ENCODE measurements at places on chromosomes 3 and 15. TPM values are rescaled to one million over a fixed set of nuclear protein-coding genes. Genes with fewer than 3 reads are reported as not detected.

LXN gene
- 168 TPM for total RNA-seq

- DNase-seq: peak; percentile 57
- H3K4me3 ChIP-seq: no peak overlapping the region
- no peaks in the 10 kb centered on the region for H3K4me1 ChIP-seq
- no peaks in the 10 kb centered on the region for H3K27me3 ChIP-seq
Observed at GRCh38 chr15:43769584-43770228, 7.1 kb downstream of the ELL3 start.

GRCh38 chr3:143506190-143506589, 342.1 kb downstream of the SLC9A9 start:
- H3K27me3 ChIP-seq: no peaks in the 10 kb centered on the region
- H3K27ac ChIP-seq: no peak overlapping the region
- H3K36me3 ChIP-seq: no peaks in the 10 kb centered on the region
- H3K4me1 ChIP-seq: peaks cover 2% of the 10 kb centered on the region
- DNase-seq: no peak

DNA sequence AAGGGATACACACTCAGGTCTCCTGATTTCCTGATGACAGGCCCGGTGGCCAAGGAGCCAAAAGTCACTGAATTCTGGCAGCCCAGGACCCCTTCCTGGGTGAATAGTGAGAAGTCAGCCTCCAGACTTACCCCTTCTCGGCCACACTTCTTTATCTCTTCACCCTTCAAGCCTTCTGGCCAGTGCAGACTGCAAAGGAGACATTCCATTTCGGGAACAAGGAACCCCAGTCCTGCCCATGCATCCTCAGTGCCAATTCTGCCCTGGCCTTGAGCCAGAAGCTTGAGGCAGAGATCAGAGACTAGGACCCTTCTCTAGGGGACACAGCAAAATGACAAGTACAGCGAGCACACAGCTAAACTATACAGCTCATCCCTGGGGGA, 28.8 kb downstream of the GRAMD2A start:
- no peaks in the 10 kb centered on the region for H3K36me3 ChIP-seq
- H3K4me3 ChIP-seq: no peak overlapping the region
- no peak overlapping the region for H3K27ac ChIP-seq

DNA sequence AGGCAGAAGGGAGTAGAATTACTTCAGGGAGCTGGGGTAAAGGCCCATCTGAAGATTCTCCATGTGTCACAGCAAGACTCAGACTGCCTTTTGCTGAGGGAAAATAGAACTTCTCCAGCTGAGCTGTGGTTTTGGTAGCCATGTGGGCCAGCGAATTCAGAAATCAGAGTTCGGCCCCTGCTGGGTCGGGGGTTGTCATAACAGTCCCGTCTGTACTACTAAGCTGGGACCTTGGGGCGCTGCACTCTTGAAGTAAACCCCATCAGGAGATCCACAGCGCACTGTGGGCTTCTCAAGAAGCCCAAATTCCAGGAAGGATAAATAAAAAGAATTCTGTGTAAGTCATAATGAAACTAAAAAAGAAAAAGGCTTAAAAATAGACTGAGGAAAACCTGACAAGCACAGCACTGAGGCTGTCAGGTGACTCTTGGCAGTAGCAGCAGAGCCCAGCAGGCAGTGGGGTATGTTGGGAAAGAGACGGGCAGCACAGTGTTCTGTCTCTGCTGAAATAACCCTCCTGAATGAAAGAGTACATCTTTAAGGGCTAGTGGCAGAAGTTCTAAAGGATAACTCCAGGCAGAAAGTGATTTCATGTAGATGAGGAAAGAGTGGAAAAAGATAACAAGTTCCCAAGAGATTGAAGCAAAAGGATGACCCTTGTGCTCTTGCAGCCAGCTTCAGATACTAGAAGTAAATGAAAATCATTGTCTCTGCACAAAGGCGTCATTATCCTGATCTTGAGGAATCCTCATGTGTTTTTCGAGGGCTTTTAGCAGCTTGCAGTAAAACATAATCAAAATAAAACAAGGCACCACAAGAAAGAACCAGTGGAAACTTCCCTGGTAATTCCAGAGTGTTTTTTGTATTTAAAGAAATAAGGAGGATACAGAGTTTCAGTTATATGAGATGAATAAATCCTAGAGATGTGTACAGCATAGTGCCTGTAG, 74.5 kb downstream of the RAB7A start:
- H3K4me3 ChIP-seq: no peak overlapping the region
- DNase-seq: no peak
- H3K27me3 ChIP-seq: no peaks in the 10 kb centered on the region

DNA sequence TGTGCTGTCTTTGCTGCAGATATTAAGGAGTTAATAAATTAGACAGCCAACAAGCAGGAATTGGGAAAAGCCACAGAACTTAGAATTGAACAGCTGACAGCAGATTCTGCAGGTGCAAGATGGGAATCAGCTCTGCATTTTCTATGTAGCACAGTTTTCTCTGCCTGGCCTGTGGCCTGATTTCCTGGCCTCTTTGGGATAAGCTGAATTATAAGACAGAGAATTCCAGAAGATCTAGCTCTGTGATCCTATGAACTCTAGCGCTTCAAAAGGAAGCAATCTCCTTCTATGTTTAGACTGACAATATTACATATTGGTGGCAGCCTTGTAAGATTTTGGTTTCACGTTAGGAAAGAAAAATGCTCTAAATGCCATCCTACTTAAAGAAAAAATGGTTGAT, 24.0 kb upstream of the SOX2 start:
- H3K27me3 ChIP-seq: no peaks in the 10 kb centered on the region
- no peaks in the 10 kb centered on the region for H3K4me1 ChIP-seq
- no peak overlapping the region for H3K4me3 ChIP-seq
- no peak for DNase-seq

Data from fibroblast of lung (primary cell).